Breast epithelium (tissue), 4 donors: ENCODE measurements at places on chromosomes 3 and 15. TPM values are rescaled to one million over a fixed set of nuclear protein-coding genes. Genes with fewer than 3 reads are reported as not detected.

GRCh38 chr3:127915937-127916493 lies 983 bp downstream of the KBTBD12 start:
- no peak for DNase-seq

GRCh38 chr3:24136624-24137310 lies 191.7 kb downstream of the NR1D2 start:
- no peak for DNase-seq

DNA sequence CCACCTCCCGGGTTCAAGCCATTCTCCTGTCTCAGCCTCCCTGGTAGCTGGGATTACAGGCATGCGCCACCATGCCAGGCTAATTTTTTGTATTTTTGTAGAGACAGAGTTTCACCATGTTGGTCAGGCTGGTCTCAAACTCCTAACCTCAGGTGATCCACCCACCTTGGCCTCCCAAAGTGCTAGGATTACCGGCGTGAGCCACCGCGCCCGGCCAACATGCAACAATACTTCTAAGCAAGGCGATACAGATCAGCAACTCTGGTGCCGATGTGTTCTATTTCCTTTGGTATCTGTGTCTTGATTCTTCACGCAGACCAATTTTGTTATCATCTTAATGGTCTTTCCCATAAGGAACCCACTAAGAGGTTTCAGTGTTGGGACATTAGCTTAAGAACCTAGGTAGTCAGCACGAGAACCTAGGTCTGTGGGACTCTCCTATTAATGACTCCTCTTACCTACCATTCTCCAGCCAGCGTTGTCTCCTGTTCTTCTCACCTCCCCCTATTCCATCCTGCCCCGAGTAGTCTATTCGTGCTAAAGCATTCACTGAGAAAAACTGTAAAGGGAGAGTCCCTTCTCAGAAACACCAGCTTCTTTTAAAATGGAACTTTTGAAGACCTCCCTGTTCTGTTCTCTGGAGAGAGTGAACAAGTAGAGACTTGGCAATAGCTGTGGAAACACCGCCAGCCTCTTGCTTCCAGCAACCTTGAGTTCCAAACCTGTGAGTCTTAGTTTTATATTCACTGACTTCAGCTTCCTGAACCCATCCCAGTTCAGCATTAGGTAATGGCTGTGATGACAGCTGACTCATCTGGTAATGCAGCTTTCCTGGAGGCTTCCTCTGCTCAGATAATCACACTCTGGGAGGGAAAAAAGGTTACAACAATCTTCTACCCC lies 61.2 kb downstream of the TSC22D2 start:
- DNase-seq: peak; percentile 69

DNA sequence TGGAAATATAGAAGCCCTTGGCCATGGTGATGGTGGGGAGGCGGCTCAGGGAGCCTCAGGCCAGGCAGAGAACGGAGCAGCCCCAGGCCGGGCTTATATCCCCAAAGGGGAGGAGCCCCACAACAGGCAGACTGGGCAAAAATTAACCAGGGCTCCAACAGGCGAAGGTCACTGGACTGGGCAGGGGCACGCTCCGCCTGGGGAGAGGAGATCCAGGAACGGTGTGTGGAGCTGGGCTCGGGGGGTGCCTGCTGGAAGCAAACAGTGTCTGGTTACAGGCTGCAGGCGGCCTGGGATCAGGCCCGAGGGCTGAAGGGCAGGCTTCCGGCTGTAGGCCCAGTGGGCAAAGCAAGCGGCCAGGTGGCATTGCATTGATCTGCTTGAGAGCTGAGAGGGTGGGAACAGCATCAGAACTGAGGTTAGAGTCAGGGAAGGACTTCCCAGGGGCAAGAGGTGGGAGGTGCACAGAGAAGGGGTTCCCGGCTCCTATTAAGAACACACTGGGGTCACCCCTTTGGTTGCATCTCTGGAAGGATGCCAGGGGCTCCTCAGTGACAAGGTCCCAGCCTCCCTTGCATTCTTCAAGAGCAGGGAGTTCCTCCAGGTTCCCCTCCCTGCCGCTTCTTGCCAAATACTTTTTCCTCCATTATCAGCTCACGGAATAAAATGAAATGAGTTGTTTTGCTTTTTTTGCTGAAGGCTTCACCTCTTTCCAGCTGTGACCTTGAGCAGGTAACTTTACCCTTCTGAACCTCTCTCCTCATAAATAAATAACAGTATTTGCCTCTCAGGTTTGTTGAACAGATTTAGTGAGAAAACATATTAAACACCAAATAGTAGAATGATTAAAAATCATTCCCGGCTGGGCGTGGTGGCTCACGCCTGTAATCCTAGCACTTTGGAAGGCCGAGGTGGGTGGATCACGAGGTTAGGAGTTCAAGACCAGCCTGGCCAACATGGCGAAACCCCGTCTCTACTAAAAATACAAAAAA lies 7.8 kb downstream of the ANPEP start:
- no peak for DNase-seq

DNA sequence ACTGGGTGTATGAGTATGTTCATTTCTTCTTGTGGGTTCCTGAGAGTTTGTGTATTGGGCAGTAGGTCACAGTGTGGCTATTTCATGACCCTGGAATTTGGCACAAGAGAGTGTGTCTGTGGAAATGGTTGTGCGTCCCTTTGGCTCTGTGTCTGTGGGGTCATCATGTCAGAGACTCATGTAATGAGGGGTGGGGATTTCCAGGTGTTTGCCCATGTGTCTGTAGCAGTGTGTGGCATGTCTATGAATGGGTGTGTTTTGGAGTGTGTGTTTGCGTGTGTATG lies 1.3 kb upstream of the GATA2 start:
- no peak for DNase-seq

- DNase-seq: no peak
These were observed 91.5 kb downstream of the ATG7 start for GRCh38 chr3:11363715-11364114.

GRCh38 chr15:75148280-75148679 lies 53.4 kb upstream of the C15orf39 start:
- DNase-seq: no peak

GRCh38 chr15:58269455-58270414 lies 131.6 kb downstream of the AQP9 start:
- no peak for DNase-seq

DNA sequence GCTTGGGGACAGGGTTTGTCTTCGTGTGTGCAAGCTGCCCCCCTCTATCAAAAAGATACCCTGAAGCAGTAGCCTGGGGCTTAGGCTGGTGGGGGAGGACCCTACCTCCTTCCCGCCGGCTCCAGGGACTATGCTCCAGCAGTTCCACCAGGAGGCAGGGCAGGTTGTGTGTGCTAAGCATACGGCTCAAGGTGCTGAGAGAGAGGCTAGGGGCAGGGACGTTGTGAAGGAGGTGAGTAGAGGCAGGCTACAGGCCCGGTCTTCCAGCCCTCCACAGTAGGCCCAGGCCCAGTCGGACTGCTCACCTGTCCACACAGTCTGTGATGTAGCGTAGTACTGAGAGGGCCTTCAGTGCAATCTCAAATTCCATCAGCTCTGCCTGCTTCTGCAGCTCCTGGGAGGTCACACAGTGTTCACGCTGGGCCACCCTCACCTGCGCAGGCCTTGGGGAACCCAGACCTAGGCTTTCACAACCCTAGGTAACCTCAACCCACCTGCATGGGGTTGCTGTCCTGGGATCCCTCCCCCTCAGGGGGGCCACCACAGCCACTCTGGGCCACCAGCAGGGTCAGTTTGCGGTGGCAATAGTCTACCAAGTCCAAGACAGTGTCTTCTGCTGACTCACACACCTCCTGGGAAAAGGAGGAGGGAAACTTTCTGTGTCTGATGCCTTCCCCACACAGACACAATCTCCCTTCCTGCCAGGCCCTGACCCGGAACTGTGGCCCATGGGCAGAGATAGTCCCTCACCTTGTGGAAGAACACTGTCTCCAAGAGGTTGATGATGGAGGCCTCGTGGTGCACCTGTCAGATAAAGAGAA lies 2.4 kb upstream of the RASSF1 start:
- DNase-seq: no peak

GRCh38 chr3:33318710-33319380 lies 41.6 kb downstream of the FBXL2 start:
- DNase-seq: no peak

DNA sequence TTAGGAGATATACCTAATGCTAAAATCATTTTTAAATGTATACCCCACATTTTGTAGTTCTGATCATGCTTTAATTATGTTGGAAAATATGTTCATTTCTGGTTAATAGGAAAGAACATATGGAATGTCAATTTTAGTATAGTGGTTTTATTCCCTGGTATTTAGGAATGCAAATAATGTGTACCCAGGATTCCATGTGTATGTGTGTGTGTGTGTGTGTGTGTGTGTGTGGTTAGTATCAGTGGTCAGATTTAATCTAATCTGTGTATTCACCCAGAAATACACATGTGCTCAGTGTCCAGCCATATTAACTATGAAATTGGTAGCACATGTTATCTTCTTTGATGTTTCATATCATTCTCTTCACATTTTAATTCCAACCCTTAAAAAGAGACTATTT lies 233.5 kb upstream of the DCBLD2 start:
- no peak for DNase-seq

DNA sequence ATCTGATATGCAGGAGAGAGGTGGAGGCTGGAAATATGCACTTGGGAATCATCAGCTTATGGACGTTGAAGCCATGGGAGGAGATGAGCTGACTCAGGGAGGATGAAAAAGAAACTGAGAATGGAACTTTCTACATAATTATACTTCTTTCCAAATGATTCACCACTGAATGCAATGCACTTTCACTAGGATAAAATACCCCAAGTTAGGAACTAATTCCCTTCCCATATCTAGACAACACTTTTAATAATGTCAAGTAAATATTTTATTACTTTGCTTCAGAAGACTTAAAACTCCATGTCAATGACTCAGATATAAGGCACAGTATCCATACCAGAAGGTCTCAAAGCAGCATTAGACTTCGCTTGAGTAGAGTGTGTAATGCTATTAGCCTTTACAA lies 24.2 kb downstream of the NPTN start:
- DNase-seq: no peak

DNA sequence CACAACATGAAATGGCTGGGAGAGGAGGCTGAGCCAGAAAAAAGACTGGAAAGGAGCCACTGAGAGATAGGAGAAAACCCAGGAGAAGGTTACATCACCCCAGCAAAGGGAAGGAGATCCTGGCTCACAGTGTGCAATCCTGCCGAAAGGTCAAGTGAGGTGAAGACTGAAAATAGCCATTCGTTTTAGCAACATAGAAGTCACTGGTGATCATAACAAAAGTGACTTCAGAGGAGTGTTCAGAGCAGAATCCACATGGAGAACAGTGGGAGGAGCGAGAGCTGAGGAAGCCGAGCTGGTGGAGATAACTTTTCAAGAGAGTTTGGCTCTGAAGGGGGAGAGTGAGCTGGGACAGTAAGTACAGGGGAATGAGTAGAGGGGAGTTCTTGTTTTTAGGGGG lies 5.4 kb upstream of the HEG1 start:
- DNase-seq: no peak

- DNase-seq: no peak
These were observed 89.0 kb upstream of the FNDC3B start for GRCh38 chr3:171950373-171950772.

GRCh38 chr15:47870956-47871625 lies 153.8 kb downstream of the SEMA6D start:
- no peak for DNase-seq

DNA sequence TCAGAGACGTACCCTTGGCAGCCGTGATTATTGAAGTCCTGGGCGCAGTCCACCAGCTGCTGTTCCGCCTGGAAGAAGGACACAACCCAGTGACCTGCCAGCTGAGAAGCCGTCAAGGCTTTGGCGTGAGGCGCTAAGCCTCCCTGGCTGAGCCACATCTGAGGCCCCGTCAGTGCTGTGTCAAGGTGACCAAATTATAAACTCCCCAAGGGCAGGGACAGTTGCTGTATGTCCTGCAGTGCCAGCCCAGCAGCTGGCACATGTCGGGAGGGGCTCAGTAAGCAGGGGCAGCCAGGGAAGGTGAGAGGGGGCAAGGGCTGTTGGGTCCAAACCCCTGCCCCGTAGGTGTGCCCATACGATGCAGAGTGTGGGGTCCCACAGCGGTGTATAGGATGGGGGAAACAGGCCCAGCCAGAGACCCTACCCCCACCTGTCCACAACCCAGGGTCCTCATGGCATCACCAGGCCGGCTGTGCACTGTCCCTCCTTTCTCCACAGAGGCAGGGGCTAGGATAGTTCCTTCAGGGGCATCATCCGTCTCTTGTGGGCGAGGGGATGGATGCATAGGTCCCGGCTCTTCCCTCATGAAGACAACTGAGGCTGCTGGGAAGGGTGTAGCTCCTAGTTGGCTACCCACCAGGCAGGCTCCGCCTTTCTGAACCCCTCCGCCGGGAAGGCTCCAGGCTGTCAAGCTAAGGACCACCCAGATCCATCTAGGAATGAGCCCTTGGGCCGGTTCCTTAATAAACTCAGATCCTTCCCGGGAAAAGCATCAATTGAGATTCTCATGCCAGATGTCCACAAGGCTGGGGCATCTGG lies 13.2 kb downstream of the CTSH start:
- no peak for DNase-seq

DNA sequence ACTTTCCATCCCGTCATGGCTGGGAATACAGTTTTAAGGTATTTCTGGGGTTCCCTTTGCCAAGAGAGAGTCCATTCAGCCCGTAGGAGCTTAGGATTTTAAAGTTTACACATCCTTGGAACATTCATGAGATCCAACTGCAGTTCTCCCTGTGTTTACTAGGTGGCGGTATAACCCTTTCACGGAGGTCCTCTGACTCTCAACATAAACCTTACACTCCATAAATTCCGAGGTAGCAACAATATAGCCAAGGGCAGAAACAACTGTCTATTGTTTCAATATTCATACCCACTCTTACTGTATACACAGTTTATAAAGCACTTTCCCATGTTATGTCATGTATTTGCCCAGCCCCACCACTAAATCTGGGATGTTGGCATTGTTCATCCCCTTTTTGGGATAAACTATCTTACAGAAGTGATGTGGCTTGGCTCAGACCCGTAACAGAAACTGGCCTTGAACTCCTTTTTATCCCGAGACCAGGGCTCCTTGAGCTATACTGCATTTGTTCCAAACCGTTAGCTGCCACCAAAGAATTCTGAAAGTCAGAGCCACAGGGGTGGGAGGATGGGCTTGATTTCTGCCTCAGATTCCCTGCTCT lies 69.2 kb upstream of the COL6A5 start:
- DNase-seq: no peak

- no peak for DNase-seq
These were observed 108.2 kb downstream of the TP63 start for GRCh38 chr3:189739378-189739777.

DNA sequence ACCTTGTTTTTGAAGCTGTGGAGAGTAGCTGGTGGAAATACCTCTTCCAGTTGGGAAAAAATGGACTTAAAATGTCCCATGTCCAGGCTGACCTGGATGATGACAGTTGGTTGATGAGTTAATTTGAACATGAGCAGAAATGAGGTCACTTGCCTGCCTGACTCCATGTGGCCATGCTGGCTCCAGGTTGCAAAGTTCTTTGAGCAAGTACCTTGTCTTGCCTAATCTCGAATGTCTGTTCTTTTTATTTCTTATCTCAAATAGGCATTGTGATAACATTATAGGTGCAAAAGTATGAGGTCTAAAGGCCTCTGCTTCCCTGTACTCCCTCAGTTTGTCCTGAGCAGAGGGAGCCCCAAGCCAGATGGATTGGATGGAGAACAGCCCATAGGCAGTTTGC lies 9.0 kb downstream of the MAPKBP1 start:
- DNase-seq: no peak

- no peak for DNase-seq
These were observed 35.5 kb upstream of the WDR5B start for GRCh38 chr3:122451371-122451770.

NCEH1 gene
- 8.5 TPM for total RNA-seq

GOLGA6L24 gene
- total RNA-seq: not detected

SLC28A2 gene
- not detected for total RNA-seq

TRIM42 gene
- total RNA-seq: not detected

AHSG gene
- total RNA-seq: not detected

ADAMTS17 gene
- total RNA-seq: 5.1 TPM

PCOLCE2 gene
- total RNA-seq: 36.0 TPM

LINGO1 gene
- 1.6 TPM for total RNA-seq

FAM81A gene
- 2.3 TPM for total RNA-seq

XYLB gene
- 6.7 TPM for total RNA-seq
